ENCODE measurements at places on chromosomes 4 and X.

DNA sequence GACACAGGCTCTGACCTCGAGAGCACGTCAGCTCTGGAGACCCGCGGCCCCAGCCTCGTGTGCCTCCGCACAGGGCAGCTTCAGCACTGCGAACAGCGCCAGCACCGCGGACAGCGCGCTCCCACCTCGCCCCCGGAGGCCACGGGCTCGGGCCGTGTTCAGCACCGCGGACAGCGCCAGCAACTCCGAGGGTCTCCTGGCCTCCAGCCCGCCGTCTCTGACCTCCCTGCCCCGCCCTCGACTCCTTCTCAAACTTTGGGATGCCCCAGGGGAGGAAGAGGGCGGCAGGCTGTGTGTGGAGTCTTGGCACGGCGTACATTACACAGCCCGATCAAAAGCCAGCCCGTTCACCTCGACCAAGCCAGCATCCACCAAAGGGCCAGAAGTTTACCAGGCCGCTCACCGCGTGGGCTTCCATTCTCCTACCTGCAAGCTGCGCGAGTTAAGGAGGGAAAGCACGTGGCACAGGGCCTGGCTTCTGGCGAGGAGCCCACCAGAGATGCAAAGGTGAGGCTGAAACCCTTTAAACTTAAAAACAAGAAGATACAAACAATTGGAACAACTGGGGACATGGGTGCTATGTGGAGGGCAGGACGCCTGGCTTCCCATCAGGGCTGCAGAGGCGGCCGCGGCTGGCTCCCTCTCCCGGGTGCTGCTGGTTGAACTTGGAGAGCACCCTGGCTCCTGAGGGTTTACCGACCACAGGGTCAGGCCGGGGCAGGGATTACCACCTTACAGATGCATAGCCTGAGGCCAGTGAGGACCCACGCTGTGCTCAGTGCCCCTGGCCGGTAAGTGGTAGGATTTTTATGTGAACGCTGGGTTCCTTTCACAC, 4.5 kb upstream of the NKX1-1 start:
- DNase-seq = no peak

- no peak for DNase-seq
Observed at GRCh38 chr4:7842384-7843279, 97.0 kb downstream of the AFAP1 start.

- DNase-seq = no peak
Observed at GRCh38 chrX:47662144-47662657, 3.2 kb upstream of the UXT start.

DNA sequence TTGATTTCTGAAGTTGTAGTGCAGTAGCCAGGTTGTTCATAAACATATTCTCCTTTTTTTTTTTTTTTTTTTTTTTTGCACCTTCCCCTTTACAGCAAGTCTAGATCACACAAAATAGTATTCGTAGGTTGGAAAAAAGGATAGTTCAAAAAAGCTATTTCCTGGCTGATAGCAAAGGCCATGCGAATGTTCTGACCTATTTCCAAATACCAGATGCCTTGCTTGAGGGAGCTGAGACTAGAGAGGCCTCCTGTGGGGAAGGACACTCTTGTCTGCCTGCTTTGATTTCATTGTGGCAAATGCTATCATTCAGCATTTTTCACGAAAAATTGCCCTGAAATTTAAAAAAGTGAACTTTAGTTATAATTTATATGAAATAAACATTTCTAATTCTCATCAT, 111.4 kb downstream of the MAD2L1 start:
- no peak for DNase-seq

Data from omental fat pad (tissue), 4 donors.